ENCODE measurements at places on chromosomes 6 and 20.

DNA sequence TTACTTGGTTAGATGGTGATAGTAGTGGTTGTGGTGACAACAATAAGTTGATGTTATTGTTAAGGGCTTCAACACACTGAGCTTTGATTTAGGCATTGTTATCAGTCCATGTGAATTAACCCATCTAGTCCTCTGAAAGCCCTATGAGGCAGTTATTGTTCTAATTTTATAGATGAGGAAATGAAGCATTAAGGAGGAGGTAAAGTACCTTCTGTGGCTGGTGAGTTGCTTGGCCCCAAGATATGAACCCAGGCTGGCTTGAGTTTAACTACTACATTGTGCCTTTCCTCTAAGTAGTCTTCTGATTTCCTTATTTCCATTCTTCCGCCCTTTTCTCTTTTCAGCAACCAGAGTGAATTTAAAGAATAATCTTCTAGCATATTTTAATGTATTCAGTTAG is 81.7 kb downstream of the QKI start:
- DNase-seq: no peak

GRCh38 chr20:36351937-36352336 is 45.8 kb downstream of the DLGAP4 start:
- no peak for DNase-seq

GRCh38 chr6:52325695-52326471 is 36.1 kb upstream of the PAQR8 start:
- no peak for DNase-seq

DNA sequence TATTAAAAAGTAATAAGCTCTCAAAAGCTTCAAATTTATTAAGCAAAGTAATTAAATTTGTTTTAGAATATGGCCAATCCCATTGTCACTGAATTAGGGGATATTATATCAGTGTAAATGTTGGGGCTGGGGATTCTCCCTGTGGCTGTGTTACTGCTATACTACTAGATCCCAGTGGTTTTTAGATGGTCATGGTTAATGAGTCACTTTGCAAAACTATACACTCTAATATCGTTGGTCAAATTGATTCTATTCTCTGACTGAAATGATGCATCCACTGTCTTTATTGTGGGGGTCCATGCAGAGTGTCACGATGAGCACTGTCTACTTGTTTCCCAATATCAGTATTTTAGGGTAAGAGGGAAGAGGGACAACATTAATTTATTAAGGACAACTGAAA is 336.9 kb upstream of the PREP start:
- DNase-seq: no peak

GRCh38 chr6:53585208-53585900 is 40.5 kb upstream of the GCLC start:
- no peak for DNase-seq

DNA sequence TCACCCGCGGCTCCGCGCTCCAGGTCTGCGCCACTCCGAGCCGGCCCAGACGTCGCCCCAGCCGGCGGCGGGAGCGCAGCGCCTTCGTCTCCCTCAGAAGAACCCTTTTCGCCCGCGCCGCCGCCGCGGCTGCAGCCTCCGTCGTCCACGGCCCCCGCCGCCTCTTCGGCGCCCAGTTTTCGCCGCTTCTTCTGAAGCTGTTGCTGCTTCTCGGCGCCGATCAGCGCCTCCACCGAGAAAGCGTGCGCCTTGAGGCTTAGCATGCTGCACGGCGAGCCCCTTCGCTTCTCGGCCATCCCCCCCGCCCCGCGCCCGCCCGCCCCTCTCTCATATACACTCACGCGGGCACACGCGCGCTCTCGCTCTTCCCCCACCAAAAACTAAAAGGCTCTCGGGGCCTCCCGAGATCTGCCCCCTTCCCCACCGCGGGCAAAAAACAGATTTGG is 489 bp downstream of the TBX18 start:
- DNase-seq: peak; percentile 22
